Spinal cord (tissue), 10 donors: ENCODE measurements at places on chromosomes 3 and 15. TPM values are rescaled to one million over a fixed set of nuclear protein-coding genes. Genes with fewer than 3 reads are reported as not detected.

Gene ADAMTS9
- total RNA-seq: 74.5 TPM

Gene GPR15
- total RNA-seq: not detected

Gene ARHGAP31
- total RNA-seq: 15.0 TPM

Gene CRABP1
- 113 TPM for total RNA-seq

Gene ACOX2
- 33.3 TPM for total RNA-seq

Gene SLC9A9
- total RNA-seq: 22.0 TPM

Gene CCR3
- total RNA-seq: not detected

Gene CEMIP
- total RNA-seq: 75.8 TPM

Gene KBTBD8
- total RNA-seq: 3.4 TPM

Gene GOLIM4
- 65.2 TPM for total RNA-seq

Gene LRRC3B
- 18.7 TPM for total RNA-seq

Gene CPLX3
- 0.11 TPM for total RNA-seq

Gene CCDC13
- 15.0 TPM for total RNA-seq

Gene GPR171
- 0.79 TPM for total RNA-seq

DNA sequence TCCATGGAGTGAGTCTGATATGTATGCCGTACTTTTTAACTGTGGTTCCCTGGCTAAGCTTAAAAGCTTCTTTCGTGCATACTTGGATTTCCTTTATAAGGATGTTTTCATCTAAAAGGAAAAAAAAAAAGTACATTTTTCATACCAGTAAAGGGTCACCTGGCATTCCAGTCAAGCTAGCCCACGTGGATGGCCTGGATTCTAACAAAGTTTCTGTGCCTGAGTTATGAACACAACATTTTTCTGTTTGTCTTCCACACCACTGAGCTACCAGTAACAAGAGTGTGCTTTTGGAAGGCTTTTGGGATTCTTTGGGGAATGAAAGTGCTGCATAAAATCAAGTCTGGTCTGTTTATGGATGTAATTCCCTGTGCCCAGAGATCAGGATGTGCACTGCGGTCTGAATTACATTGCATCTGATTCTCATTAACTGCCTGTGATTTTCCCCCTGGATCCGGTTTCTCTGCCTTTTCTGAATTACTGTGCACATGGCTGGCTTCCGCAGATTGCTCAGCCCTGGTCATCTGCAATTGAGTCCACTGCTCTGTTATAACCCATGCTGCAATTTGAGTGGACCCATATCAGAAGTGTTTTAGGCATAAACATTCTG, 38.2 kb upstream of the MAGI1 start:
- H3K4me1 ChIP-seq: no peaks in the 10 kb centered on the region
- H3K36me3 ChIP-seq: no peaks in the 10 kb centered on the region
- no peaks in the 10 kb centered on the region for H3K27me3 ChIP-seq
- no peak for DNase-seq
- no peak overlapping the region for H3K4me3 ChIP-seq

- H3K27me3 ChIP-seq: no peaks in the 10 kb centered on the region
- DNase-seq: no peak
- no peak overlapping the region for H3K4me3 ChIP-seq
- no peaks in the 10 kb centered on the region for H3K36me3 ChIP-seq
- H3K4me1 ChIP-seq: no peaks in the 10 kb centered on the region
Observed at GRCh38 chr15:58758141-58758540, 8.6 kb upstream of the ADAM10 start.

DNA sequence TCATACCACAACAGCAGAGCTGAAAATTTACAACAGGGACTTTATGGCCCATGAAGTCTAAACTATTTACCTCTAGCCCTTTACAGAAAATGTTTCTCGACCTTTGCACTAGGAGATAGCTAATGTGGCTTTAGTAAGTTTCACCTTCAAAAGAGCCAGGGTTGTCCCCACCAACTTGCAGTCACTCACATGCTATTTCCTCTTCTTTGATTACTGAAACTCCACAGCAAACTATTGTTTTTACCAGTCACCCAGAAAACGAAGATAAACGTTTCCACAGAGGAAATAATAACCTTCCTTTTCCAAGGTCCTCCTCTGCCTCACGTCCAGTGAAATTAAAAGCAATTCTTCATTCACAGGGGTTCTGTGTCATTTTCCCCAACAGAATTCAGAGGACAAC, 48.2 kb downstream of the WWTR1 start:
- H3K27ac ChIP-seq: peak overlapping the region; percentile 61
- peaks cover 2% of the 10 kb centered on the region for H3K27me3 ChIP-seq
- H3K4me1 ChIP-seq: peaks cover 10% of the 10 kb centered on the region
- H3K4me3 ChIP-seq: no peak overlapping the region

DNA sequence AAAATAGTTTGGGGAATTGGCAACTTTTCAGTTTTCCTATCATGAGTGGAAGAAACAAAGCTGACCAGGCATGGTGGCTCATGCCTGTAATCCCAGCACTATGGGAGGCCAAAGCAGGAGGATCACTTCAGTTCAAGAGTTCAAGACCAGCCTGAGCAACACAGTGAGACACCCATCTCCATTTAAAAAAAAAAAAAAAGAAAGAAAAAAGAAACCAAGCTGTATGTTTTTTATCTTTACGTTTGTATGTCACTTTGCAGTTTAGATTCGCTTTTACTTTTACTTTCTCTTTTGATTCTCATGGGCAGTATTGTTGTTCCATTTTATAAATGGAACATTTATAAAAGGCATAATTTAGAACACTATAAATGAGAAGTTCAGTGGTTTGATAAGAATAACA, 31.2 kb upstream of the TNIK start:
- no peak overlapping the region for H3K4me3 ChIP-seq
- H3K4me1 ChIP-seq: no peaks in the 10 kb centered on the region
- no peak overlapping the region for H3K27ac ChIP-seq
- DNase-seq: no peak
- no peaks in the 10 kb centered on the region for H3K27me3 ChIP-seq
- H3K36me3 ChIP-seq: no peaks in the 10 kb centered on the region

GRCh38 chr15:32825219-32825618, 107.4 kb downstream of the GREM1 start:
- DNase-seq: no peak
- no peak overlapping the region for H3K4me3 ChIP-seq
- no peaks in the 10 kb centered on the region for H3K4me1 ChIP-seq
- no peak overlapping the region for H3K27ac ChIP-seq
- H3K27me3 ChIP-seq: no peaks in the 10 kb centered on the region

- H3K36me3 ChIP-seq: no peaks in the 10 kb centered on the region
- no peaks in the 10 kb centered on the region for H3K4me1 ChIP-seq
- H3K4me3 ChIP-seq: no peak overlapping the region
- no peak overlapping the region for H3K27ac ChIP-seq
- no peaks in the 10 kb centered on the region for H3K27me3 ChIP-seq
Observed at GRCh38 chr3:44682182-44682896, 30.1 kb upstream of the ZNF502 start.

DNA sequence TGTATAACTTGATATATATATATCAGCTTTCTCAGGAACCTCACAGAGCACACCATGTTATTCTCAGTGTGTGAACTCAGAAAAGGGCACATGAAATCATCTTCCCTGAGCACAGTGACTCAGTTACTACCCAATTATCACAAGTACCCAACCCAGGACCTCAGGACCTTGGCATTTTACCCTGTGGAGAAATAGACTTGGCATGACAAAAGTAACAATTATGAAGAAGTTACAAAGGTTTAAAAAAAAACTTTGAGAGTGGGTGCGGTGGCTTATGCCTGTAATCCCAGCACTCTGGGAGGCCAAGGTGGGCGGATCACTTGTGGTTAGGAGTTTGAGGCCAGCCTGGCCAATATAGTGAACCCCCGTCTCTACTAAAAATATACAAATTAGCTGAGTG, 52.4 kb downstream of the ONECUT1 start:
- no peak for DNase-seq
- no peaks in the 10 kb centered on the region for H3K36me3 ChIP-seq
- no peaks in the 10 kb centered on the region for H3K27me3 ChIP-seq

- H3K27ac ChIP-seq: no peak overlapping the region
- H3K4me3 ChIP-seq: no peak overlapping the region
- no peaks in the 10 kb centered on the region for H3K4me1 ChIP-seq
- H3K36me3 ChIP-seq: no peaks in the 10 kb centered on the region
- H3K27me3 ChIP-seq: no peaks in the 10 kb centered on the region
- DNase-seq: no peak
Observed at GRCh38 chr3:102896851-102897621, 462.2 kb downstream of the ZPLD1 start.

GRCh38 chr15:84582583-84583157, 18.1 kb upstream of the ZSCAN2 start:
- no peak overlapping the region for H3K4me3 ChIP-seq
- peaks cover 3% of the 10 kb centered on the region for H3K4me1 ChIP-seq
- DNase-seq: no peak
- no peak overlapping the region for H3K27ac ChIP-seq
- no peaks in the 10 kb centered on the region for H3K27me3 ChIP-seq

DNA sequence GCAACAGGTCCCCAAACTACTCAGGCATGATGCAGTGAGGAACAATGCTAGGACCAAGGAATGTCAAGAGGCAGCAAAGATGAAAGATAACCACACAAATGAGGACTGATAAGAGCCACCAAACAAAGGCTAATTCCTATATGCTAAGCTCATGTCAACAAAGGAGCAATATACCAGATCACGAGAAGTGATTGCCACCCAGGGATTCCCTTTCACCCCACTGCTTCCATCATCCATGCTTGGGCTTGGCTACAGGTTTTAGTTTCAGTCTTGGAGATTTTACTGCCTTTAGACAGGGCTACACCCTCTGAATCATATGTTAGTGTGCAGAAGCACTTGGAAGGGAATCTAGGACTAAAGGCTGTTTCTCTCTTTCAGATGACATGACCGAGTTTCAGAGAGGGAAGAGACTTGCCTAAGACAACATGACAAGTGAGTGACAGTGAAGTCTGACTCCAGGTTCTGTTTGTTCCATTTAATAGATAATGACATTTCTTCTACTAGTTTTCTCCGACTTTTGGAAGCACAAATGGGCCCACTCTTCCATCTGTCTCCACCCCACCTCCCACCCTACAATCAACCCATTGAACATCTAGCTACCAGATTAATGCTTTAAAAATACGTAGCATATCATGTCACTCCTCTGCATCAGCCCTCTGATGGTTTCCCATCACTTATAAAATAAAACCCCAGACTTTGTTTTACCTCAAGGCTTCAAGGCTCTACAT, 173.5 kb upstream of the LRRN1 start:
- H3K27me3 ChIP-seq: no peaks in the 10 kb centered on the region
- H3K4me3 ChIP-seq: no peak overlapping the region
- H3K36me3 ChIP-seq: no peaks in the 10 kb centered on the region
- H3K4me1 ChIP-seq: no peaks in the 10 kb centered on the region
- H3K27ac ChIP-seq: no peak overlapping the region

GRCh38 chr3:13407475-13407874, 12.6 kb downstream of the NUP210 start:
- H3K4me3 ChIP-seq: no peak overlapping the region
- peaks cover 6% of the 10 kb centered on the region for H3K4me1 ChIP-seq
- no peaks in the 10 kb centered on the region for H3K27me3 ChIP-seq
- H3K27ac ChIP-seq: no peak overlapping the region
- DNase-seq: no peak
- peaks cover 6% of the 10 kb centered on the region for H3K36me3 ChIP-seq

- no peak overlapping the region for H3K4me3 ChIP-seq
- peaks cover 5% of the 10 kb centered on the region for H3K4me1 ChIP-seq
- H3K27ac ChIP-seq: no peak overlapping the region
- H3K36me3 ChIP-seq: no peaks in the 10 kb centered on the region
Observed at GRCh38 chr15:57156210-57156884, 220.0 kb upstream of the CGNL1 start.

GRCh38 chr3:61347981-61348380, 96.7 kb upstream of the FHIT start:
- no peak overlapping the region for H3K4me3 ChIP-seq
- H3K27me3 ChIP-seq: no peaks in the 10 kb centered on the region
- DNase-seq: no peak

- no peak for DNase-seq
- no peak overlapping the region for H3K27ac ChIP-seq
- no peak overlapping the region for H3K4me3 ChIP-seq
Observed at GRCh38 chr3:133901083-133901482, 5.4 kb upstream of the RAB6B start.

DNA sequence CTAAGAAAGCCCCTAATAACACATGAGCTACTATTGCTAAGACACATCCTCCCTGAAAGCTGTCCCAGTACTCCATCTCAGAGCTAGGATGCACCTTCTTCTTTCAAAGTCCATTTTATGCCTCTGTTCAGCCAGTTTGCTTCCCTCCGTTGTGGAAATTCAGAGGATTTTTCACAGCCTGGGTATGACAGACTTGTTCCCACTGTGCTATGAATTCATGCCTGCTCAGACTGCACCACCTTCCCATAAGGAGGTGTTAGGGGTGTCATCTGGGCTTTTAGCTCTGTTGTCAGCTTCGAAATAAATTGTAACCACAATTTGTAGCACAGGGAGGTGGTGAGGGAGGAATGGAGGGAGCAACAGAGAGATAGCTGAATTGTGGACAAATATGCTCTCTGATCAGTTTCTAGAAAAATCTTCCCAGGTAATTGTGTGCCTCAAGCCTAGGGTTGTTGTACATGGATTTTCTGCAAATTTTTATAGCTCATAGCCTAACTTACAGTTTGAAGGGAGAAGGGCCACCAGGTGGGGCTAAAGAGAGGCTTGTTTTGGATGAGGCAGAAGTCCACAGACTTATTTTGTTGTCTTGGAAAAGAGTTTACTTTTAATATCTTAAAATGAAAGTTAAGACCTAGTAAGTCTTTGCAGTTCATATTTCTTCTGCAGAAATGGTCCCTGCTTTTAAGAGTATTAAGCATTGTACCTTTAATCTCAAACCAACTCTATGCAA, 462.0 kb downstream of the PDCD6IP start:
- peaks cover 3% of the 10 kb centered on the region for H3K4me1 ChIP-seq
- H3K4me3 ChIP-seq: no peak overlapping the region
- no peaks in the 10 kb centered on the region for H3K36me3 ChIP-seq
- no peaks in the 10 kb centered on the region for H3K27me3 ChIP-seq
- H3K27ac ChIP-seq: no peak overlapping the region

DNA sequence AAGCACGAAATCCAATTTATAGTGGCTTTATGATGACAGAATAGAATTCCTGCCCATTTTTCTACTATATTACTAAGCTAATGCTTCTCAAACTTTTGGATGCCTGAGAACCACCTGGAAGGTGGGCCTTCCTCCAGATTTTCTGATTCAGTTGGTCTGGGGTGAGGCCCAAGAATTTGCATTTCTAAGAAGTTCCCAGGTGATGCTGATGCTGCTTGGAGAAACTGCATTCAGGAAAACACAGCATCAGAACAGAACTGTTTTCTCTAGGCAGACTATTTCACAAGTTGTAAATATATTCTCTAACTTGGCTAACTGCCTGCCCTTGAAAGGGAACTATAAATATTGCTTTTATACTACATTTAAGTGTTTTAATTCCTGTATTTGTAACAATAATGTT, 644.9 kb upstream of the DPPA4 start:
- no peaks in the 10 kb centered on the region for H3K36me3 ChIP-seq
- no peaks in the 10 kb centered on the region for H3K4me1 ChIP-seq
- no peaks in the 10 kb centered on the region for H3K27me3 ChIP-seq

DNA sequence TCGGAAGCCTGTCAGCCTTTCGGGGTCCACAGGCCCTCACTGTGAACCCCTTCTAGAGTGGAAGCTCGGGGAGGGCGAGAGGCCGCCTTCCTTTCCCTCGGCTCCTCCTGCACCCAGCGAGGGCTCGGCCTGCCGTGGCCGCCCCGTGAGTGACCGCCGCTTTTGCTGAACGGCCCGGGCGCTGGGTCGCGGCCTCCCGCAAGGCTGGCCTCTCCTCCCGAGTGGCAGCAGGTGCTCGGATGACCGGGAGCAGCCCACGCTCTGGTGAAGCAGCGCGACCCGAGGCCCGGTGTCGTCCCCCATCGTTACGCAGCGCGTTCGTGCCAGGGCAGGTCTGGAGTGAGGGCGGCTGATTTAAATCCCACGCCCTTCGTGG, 53.8 kb downstream of the LRRK1 start:
- H3K4me3 ChIP-seq: no peak overlapping the region
- no peaks in the 10 kb centered on the region for H3K36me3 ChIP-seq
- peaks cover 52% of the 10 kb centered on the region for H3K27me3 ChIP-seq
- DNase-seq: no peak
- peaks cover 10% of the 10 kb centered on the region for H3K4me1 ChIP-seq
